HT1080 (cell line): ENCODE measurements at places on chromosomes 11 and 22.

- DNase-seq = no peak
These were observed 937 bp upstream of the C1QTNF6 start for GRCh38 chr22:37188901-37189466.

- DNase-seq = no peak
These were observed 417.0 kb upstream of the DDI1 start for GRCh38 chr11:103619480-103619879.

- peak; percentile 29 for DNase-seq
These were observed 194.9 kb downstream of the SWAP70 start for GRCh38 chr11:9858822-9859221.

DNA sequence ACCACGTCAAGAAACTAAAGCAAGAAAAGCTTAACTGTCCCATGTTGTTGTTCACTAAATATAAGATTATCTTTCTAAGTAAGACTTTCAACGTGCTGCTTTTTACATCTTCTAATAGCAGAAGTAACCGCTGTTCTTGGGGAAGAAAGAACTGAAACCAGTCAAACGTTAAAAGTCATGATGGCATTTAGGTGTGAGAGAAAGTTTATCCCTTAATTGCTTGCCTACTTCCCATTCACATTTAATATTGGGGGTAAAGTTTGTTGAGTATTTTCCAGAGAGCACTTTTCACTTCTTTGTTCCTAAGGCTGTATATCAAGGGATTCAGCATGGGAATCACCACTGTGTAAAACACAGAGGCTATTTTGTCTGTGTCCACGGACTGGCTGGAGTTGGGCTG lies 970 bp downstream of the OR5B21 start:
- DNase-seq = no peak

DNA sequence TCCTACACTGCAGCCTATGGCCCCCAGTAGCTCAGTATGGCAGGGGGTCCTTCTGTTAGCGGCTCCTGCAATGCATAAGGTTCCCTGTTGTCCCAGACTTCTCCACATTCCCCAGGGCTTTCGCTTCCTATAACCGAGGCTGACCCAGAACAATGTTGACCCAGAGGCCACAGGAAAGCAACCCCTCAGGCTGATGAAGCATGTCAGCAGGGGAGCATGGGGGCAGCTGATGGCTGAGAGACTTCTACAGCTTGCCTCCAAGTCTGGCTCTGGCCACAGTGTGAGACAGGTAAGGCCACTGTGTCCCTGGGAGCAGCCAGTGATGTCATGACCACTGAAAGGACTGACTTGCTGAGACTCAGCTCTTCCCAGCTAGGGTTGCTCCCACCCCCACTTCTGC lies 12.5 kb upstream of the PPFIBP2 start:
- no peak for DNase-seq

- no peak for DNase-seq
These were observed 446.3 kb downstream of the SOX6 start for GRCh38 chr11:15909937-15910598.

DNA sequence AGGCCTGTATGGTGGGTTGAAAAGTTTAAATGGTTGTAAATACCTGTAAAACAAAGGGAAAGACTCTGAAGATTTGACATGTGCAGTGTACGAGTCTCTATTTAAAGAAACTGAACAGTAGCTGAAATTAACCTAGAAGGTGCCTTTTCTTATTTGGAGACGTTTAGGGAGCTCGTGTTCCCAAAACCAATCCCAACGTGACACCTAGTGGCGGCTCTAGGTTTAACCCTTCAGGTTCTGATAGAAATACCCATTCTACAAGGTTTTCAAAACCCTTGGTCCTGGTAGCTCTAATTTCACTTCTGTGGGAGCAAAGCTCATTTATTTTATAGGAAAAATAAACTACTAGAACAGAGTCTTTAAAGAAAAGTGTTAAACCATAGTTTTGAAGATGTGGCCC lies 258.3 kb downstream of the LRRC4C start:
- peak; percentile 31 for DNase-seq

- no peak for DNase-seq
These were observed 689 bp downstream of the RAB39A start for GRCh38 chr11:107928767-107929507.
